HCT116 (cell line): ENCODE measurements at places on chromosomes 6 and 20. TPM values are rescaled to one million over a fixed set of nuclear protein-coding genes. Genes with fewer than 3 reads are reported as not detected.

The OPN5 gene
- not detected for total RNA-seq

The DDO gene
- not detected for total RNA-seq

The PNPLA1 gene
- total RNA-seq = 0.10 TPM

The TINAG gene
- total RNA-seq = not detected

The TFAP2D gene
- total RNA-seq = not detected

The RPP40 gene
- 15.9 TPM for total RNA-seq

The RRAGD gene
- 15.9 TPM for total RNA-seq

The ID1 gene
- total RNA-seq = 811 TPM

The SAMD10 gene
- 4.2 TPM for total RNA-seq

The TP53INP2 gene
- total RNA-seq = 7.1 TPM

The OPRM1 gene
- total RNA-seq = not detected

The SALL4 gene
- 1.9 TPM for total RNA-seq

The TPBG gene
- 28.4 TPM for total RNA-seq

The RALGAPB gene
- 24.0 TPM for total RNA-seq

The RGS17 gene
- total RNA-seq = 3.9 TPM

The HS3ST5 gene
- not detected for total RNA-seq

The CCN5 gene
- total RNA-seq = 0.20 TPM

The MEP1A gene
- total RNA-seq = not detected

The CEP162 gene
- 5.5 TPM for total RNA-seq

The EIF2S2 gene
- total RNA-seq = 121 TPM

The PSMB9 gene
- total RNA-seq = 8.1 TPM

The TAF11 gene
- total RNA-seq = 23.7 TPM

The COL19A1 gene
- not detected for total RNA-seq

The CPNE5 gene
- not detected for total RNA-seq

The SLC26A8 gene
- total RNA-seq = not detected

The CRNKL1 gene
- 20.4 TPM for total RNA-seq

The DCDC2 gene
- total RNA-seq = 0.17 TPM

The SDC4 gene
- total RNA-seq = 100 TPM

The TP53TG5 gene
- 0.76 TPM for total RNA-seq

The UNC5CL gene
- total RNA-seq = 2.2 TPM

The SCUBE3 gene
- 0.05 TPM for total RNA-seq

The LY6G6D gene
- not detected for total RNA-seq

The HTR1B gene
- total RNA-seq = 0.74 TPM

The SLA2 gene
- total RNA-seq = 0.12 TPM

The SLC32A1 gene
- not detected for total RNA-seq

The REPS1 gene
- total RNA-seq = 52.7 TPM

The GPR63 gene
- 3.5 TPM for total RNA-seq

The TRIM38 gene
- 9.6 TPM for total RNA-seq

The VAPB gene
- 51.1 TPM for total RNA-seq

The HEY2 gene
- not detected for total RNA-seq
